Dermis lymphatic vessel endothelial cell (primary cell): ENCODE measurements at places on chromosomes 6 and 20. TPM values are rescaled to one million over a fixed set of nuclear protein-coding genes. Genes with fewer than 3 reads are reported as not detected.

The DIDO1 gene
- 28.1 and 31.2 TPM in 2 replicates for total RNA-seq

The KCNK5 gene
- not detected in 2 replicates for total RNA-seq

The ABHD16B gene
- total RNA-seq, result not detected in 2 replicates

The FNDC1 gene
- 0.09 TPM in 1 of 2 replicates, not detected in the other for total RNA-seq
